ENCODE measurements at places on chromosomes 5 and 9.

- no peak for DNase-seq
These were observed 50.8 kb downstream of the CRB2 start for GRCh38 chr9:123406691-123407216.

DNA sequence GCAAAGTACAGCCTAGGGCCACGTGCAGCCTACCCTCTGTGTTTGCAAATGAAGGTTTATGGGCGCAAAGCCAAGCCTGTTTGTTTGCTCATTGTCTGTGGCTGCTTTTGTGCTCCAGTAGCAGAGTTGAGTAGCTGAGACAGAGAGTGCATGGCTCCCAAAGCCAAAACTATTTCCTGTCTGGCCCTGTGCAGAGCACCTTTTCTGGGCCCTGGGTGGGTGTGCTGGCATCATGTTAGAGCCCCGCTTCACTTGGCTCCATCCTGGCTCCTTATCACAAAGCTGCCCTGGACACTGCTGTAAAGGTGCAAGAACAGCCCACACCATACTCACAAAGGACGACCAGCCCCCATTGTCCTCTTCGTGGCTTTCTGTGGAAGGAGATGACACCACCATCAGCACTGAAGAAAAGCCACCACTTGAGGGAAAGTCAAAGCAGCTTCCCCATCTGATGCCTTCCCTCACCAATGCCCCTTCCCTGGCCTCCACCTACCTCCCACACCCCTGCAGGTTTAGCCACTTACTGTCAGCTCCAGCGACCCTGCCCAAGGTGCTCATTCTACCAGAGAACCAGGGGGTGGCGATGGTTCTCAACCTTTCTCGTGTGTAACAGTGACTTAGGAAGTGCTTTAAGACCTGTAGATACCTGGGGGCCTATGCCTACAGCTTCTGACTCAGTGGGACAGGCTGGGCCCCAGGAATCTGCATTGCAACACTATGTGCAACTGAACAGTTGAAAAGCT lies 23.4 kb downstream of the LCP2 start:
- DNase-seq: peak; percentile 35

GRCh38 chr5:1660001-1660400 lies 136.2 kb upstream of the LPCAT1 start:
- no peak for DNase-seq

DNA sequence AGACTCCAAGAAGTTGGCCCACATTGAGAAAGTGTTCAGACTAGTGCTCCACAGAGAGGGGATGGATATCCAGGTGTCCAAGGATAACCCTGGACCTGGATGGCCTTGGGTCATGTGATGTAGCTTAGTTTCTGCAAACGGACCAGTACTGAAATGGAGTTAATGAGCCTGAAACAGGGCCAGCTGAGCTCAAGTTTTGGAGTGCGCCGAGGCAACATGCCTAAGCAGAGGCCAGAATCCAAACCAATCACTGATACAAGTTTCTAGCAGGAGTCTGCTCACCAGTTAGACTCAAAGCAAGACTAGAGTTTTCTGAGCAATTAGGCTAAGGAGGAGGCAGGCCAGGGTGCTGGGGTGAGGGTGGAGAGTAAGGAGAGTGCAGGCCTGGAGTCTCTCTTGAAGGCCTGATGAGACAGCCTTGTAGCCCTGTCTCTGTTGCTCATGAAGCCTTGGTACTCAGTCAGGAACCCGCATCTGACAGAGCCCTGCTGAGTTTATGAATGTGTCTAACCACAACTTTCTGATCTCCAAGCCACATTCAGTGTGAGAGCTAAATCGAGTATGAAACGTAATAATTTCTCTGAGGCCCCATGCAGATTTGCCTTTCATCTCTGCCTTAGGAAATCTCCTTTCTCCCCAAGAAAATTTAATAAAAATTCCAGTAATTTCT lies 68.9 kb upstream of the EQTN start:
- no peak for DNase-seq

DNA sequence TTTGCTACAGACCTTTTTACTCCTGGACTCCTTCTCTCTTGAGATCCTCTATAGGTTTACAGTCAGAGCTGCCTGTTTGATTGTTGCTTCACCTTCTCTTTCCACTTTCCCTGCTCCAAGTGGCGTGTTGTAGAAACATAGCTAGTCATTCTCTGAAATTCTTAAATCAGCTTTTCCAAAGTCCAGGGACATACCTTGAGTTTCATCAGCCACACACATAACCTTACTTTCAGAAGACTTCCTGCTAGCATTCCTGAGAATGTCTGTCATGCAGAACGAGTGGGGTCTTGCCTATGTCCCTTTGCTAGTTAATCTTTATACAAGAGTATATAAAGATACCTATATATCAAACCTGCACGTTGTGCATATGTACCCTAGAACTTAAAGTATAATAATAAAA lies 230.3 kb upstream of the ZNF462 start:
- no peak for DNase-seq

GRCh38 chr9:77433675-77434445 lies 214.3 kb downstream of the GNA14 start:
- DNase-seq: peak; percentile 80

DNA sequence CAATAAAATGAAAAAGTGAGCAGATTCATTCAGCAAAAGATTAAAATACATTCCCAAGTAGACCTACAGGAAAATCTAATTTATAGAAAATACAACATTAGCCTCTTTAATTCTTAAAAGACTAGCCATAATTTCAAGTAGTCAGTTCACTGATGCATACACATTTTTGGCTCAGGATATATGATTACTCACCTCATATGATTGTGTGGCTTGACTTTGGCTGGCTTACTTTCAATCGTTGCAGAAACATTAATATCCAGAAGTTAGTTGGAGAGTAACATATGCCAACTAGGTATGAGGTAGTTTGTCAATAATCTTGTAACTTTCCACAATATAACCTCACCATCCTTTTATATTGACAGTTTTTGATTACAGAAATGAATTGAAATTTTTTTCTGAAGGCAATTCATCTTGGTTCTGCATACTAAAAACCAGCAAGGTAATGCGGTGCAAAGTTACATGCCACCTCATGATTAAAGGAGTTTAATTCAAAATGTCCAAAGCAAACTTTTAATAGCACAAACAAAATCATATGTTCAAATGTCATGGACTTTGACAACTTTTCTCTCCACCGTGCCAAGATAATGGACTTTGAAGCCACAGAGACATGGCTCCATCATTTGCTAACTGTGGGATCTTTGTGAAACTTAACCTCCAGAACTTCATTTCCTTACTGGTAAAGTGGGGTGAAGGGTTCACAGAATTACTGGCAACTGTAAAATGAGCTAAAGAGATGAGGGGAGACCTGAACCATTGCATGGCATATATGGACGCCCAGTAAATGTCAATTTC lies 76.6 kb upstream of the PAM start:
- DNase-seq: no peak

All from OCI-M1 (cell line).